ENCODE measurements at places on chromosomes 2 and 18. TPM values are rescaled to one million over a fixed set of nuclear protein-coding genes. Genes with fewer than 3 reads are reported as not detected.

C1GALT1C1L gene
- total RNA-seq = 2.1 TPM

SOWAHC gene
- total RNA-seq = 15.1 TPM

NT5DC4 gene
- not detected for total RNA-seq

LGALSL gene
- total RNA-seq = 7.6 TPM

SLC19A3 gene
- 0.10 TPM for total RNA-seq

SMCHD1 gene
- 53.7 TPM for total RNA-seq

ACVR1 gene
- total RNA-seq = 15.1 TPM

AQP4 gene
- not detected for total RNA-seq

GRB14 gene
- 0.10 TPM for total RNA-seq

GKN1 gene
- total RNA-seq = not detected

DNA sequence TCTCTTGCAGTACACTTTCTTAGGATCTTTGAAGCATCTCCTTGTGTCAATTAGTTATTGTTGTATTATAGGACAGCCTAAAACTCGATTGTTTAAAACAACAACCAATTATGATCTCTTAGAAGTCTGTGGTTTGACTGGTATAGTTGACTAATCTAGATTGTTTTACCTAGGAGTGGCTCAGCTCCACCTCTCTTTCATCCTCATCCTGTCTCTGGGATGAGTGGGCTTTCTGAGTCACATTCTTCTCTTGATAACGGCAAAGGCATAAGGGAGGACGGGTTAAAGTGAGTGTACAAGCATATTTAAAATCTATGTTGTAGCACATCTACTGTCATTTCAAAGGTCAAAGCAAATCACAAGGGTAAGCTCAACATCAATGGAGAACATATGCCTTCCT is 102.3 kb upstream of the GULP1 start:
- peak; percentile 81 for DNase-seq

GRCh38 chr2:62152000-62152399 is 43.9 kb upstream of the B3GNT2 start:
- peak; percentile 39 for DNase-seq

- peak; percentile 46 for DNase-seq
Observed at GRCh38 chr2:72533765-72534164, 292.1 kb downstream of the EXOC6B start.

GRCh38 chr2:67719351-67719750 is 322.2 kb downstream of the ETAA1 start:
- DNase-seq = no peak

DNA sequence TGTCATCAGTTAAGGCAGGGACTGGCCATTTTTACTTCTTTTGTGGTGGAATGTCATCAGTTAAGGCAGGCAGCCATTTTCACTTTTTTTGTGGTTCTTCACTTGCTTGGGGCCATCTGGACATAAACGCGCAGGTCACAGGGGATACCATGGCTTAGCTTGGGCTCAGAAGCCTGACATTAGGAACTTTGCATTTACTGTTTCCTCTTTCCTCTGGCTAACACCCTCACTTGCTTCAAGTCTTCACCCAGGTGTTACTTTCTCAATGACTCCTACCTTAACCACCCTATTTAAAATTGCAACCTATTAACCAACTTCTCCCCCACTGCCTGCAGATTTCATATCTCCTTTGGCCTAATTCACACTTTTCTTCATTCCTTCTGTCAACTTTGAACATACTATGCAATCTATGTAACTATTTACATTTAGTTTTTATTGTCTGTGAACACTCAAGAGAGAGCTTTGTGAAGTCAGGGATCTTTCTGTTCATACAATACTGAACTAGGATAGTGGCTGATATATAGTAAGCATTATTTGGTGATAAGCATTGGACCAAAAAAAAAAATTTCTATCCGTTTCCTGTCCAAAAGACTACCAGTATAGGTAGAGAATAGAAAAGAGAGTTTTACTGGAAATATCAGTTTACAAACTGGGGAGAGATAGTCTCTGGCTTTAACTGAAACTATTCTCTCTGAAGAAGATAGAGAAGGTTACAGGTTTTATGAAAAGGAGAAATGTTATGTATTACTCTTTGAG is 600.1 kb upstream of the ZNF804A start:
- DNase-seq = no peak

GRCh38 chr2:174632841-174633622 is 35.4 kb upstream of the WIPF1 start:
- DNase-seq = no peak

- DNase-seq = no peak
Observed at GRCh38 chr2:51031021-51031780, 731 bp downstream of the NRXN1 start.

- no peak for DNase-seq
Observed at GRCh38 chr2:180778291-180778690, 202.1 kb upstream of the UBE2E3 start.

DNA sequence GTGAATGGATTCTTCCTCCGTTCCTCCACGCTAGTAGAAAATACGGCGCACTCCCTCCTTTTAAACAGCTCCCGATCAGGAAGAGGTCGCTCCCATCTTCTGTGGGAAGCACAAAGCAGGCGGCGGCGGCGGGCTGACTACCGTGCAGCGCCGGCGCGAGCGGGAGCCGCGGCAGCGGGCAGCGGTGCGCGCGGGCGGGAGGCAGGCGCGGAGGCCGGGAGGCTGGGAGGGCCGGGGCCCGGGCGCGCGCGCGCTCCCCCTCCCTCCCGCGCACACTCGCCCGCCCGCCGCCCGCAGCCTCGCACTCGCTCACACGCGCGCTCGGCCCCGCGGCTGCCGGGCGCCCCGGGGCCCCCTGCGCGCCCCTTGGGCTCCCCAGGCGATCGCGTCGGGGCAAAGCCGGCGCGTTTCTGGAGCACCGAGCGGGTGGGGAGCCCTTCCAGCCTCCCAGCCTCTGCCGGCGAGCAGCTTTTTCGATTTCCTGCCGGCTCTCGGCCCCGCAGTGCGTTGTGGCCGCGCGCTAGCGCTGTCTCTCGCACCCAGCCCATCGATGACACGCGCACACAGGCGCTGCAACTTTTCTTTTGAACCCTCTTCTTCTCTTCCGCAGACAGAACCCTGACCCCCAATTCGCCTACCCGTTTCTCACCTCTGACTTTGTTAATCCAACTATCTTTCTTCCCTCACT is at the start of gene SLC8A1:
Gene SLC8A1 (minus strand): TSS at position 173 of the 688 bp plus-strand sequence.
- peak; percentile 17 for DNase-seq

GRCh38 chr2:213959589-213959988 is 451.3 kb upstream of the VWC2L start:
- DNase-seq = no peak

- no peak for DNase-seq
Observed at GRCh38 chr2:232162187-232162586, 200.7 kb downstream of the DIS3L2 start.

- no peak for DNase-seq
Observed at GRCh38 chr2:100244881-100245605, 77.3 kb downstream of the LONRF2 start.

DNA sequence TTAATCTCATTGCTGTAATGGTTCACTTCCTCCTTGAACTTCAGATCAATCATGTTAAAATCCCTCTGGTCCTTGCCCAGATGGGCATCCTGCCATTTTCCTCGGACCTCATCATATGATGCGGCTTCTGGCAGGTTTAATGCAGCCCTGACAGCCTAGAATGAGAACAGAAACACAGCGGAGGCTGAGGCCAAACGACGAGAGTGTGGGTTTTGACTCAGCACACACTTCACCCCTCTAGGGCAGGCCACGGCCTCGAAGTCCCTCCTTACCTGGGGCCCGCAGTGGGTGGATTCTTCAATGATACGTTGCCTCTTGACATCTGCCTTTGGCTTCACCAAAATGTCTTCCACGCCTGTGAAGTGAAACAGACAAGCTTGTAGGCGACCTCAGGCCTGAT is 56.8 kb downstream of the POLR1A start:
- DNase-seq = no peak

DNA sequence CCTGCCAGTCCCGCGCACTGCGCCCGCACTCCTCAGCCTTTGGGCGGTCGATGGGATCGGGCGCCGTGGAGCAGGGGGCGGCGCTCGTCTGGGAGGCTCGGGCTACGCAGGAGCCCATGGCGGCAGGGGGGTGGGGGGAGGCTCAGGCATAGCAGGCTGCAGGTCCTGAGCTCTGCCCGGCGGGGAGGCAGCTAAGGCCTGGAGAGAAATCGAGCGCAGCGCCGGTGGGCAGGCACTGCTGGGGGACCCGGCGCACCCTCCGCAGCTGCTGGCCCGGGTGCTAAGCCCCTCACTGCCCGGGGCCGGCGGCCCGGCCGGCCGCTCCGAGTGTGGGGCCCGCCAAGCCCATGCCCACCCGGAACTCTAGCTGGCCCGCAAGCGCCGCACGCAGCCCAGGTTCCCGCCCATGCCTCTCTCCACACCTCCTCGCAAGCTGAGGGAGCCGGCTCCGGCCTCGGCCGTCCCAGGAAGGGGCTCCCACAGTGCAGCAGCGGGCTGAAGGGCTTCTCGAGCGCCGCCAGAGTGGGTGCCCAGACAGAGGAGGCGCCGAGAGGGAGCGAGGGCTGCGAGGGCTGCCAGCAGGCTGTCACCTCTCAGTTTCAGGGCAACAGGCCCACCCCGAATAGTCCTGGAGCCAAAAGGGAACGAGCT is 74.1 kb downstream of the PSMG2 start:
- DNase-seq = no peak

DNA sequence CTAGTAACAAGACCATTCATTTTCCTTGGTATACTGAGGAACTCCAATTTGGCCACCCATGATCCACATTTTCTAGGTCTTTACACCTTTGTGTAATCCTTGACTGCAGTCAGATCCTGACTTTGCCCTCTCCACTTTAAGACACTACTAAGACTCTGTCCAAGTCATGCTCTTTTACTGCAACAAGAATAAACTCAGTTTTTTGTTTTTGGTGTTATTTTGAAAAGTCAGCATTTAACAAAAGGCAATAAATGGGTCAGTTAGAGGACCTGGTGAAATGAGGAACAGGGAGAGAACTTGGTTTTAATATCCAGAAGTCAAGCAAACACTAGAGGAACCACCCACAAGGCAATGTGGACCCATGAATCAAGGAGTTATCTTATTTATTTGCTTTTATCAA is 252.2 kb upstream of the RBBP8 start:
- no peak for DNase-seq

GRCh38 chr18:28120828-28121515 is 56.0 kb downstream of the CDH2 start:
- DNase-seq = no peak

GRCh38 chr2:115389898-115390565 is 947.6 kb downstream of the DPP10 start:
- DNase-seq = no peak

GRCh38 chr2:64453770-64454385 is at the start of gene LGALSL:
Gene LGALSL, plus strand, starts transcription at chr2:64454162. Its CDS starts 384 bp downstream, at chr2:64454546.
- DNase-seq = peak; percentile 57

DNA sequence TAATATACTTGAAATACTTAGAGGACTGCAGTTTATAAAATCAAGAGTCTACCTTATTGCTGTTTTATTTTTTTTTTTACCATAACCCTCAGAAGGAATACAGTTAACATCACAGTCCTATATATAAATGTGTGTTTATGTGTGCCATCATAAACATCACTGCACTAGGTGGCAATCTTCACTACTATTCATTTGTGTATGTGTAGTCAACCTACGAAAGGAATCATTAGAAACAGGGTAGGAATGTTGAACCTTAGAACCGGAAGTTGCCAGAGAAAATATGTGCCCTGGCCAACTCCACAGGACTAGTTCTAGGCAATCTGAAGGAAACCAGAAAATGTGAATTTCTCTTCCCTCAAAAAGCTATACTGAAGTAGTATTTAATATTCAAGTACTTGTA is 3.4 kb downstream of the GEN1 start:
- peak; percentile 21 for DNase-seq

- no peak for DNase-seq
Observed at GRCh38 chr2:101162561-101163330, 11.6 kb upstream of the TBC1D8 start.

DNA sequence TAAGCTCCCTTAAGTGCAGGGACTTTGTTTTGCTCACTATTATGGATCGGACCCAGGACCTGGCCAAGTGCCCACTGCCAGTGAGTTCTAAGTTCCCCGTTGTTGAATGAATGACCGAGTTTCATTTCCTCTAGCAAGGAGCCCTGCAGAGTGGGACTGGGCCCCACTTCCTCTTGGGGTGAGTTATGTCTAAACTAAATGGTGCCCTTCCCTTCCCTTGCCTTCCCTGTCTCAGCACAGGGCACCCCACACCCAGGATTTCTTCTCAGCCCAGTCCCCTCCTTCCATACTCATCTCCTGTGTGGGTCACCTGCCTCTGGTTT is 195.3 kb upstream of the HS6ST1 start:
- DNase-seq = no peak

DNA sequence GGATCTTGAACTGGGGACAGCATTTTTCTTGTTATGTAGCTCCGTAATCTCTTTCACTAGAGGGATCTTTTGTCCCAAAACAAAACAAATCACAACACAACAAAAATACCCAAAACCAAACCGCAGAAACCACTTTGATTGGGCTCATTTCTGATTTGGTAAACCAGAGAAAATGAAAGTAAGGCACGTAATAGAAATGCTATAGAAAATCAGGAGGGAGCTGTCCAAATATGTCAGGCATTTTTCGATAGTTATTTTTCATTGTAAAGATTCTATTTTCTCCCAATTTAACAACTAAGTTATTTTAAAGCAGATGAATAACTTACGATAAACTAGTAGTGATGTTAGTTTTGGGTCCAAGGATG is 406.5 kb downstream of the XIRP2 start:
- peak; percentile 27 for DNase-seq

DNA sequence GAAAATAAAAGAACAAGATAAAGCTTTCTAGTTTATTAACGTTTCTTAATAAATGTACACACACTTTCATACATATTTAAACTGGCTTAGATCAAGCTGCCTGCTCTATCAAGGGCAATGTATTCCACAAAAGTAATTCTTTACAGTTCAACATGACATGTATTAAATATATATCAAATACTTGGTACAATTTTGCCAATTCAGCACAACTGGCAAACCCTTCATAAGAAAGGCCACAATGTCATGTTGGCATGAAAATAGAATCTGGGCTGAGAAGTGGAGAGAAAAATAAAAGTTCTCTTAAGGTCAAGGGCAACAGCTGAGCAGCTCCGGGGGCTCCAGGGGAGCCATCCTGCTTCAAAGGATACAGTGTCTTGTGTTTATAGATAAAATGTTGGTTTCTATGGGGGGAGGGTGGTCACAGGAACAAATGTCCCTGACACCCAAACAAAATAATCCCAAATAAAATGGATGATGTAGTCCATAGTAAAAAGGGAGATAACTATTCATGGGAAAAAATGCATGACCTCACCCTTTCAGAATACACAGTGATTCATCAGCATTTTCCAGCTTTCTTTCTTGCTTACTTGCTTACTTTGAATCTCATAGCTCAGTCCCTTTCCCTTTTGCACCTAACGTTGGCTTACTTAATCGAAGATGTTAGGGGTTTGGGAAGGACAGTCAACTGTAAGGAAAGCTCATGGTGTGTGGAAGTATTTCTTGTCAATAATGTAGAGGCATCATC is 494.9 kb downstream of the NYAP2 start:
- peak; percentile 62 for DNase-seq

DNA sequence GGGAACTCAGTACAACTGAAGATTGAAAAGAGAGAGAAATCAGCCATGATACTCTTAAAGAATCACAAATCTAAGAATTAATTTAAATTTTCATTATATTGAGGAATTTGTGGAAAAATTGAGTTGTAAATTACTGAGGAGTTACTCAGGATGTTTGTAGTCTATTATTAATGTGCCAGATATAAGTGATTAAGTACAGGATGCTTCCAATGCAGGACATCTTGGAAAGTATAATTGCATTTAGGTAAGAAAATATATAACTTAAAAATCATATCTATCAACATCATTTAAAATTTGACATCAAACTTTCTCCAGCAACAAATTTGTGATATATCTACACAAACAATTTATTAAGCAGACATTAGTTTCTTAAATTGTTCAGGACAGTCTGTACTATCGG is 1.3 kb downstream of the CALCRL start:
- DNase-seq = no peak
